ENCODE measurements at places on chromosomes 7 and 10. TPM values are rescaled to one million over a fixed set of nuclear protein-coding genes. Genes with fewer than 3 reads are reported as not detected.

Gene HYAL4
- polyA plus RNA-seq, result 0.08 TPM

Gene SUN3
- polyA plus RNA-seq, result 0.16 TPM

Gene CRYGN
- polyA plus RNA-seq, result 3.5 TPM

- DNase-seq, result no peak
Measured at GRCh38 chr10:42975005-42975493, 101.8 kb upstream of the RET start.

All from renal cortex interstitium (tissue), 15 donors.